ENCODE measurements at places on chromosomes 3 and 15. TPM values are rescaled to one million over a fixed set of nuclear protein-coding genes. Genes with fewer than 3 reads are reported as not detected.
A peak's percentile ranks its signal among the peaks of the same experiment; 100 is the strongest.

Gene CMSS1
- total RNA-seq, result 174 TPM

- no peaks in the 10 kb centered on the region for H3K4me1 ChIP-seq
- H3K4me3 ChIP-seq, result no peak overlapping the region
- no peak overlapping the region for H3K27ac ChIP-seq
- no peaks in the 10 kb centered on the region for H3K27me3 ChIP-seq
- H3K36me3 ChIP-seq, result no peaks in the 10 kb centered on the region
- no peak for DNase-seq
These were observed 120.3 kb downstream of the RAP2B start for GRCh38 chr3:153282355-153282754.

- no peak overlapping the region for H3K27ac ChIP-seq
- H3K4me3 ChIP-seq, result no peak overlapping the region
- no peaks in the 10 kb centered on the region for H3K36me3 ChIP-seq
- DNase-seq, result no peak
These were observed 6.5 kb downstream of the DCBLD2 start for GRCh38 chr3:98894791-98895576.

DNA sequence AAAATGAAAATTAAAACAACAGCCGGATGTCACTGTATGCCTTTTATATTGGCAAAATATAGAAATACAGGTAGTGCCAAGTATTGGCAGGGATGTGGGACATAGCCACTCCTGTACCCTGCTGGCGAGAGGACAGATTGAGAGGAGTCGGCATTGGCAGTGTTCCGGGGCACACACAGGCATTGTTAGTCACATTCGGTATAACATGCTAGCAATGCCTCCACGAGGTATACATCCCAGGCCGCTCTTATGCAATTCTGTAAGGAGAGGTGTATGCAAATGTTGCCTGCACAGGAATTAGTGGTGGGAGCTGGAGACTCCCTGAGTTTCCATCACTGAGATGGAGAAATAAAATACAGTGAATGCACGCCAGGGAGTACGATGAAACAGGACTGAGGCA is 99.4 kb upstream of the DLG1 start:
- no peak for DNase-seq
- no peaks in the 10 kb centered on the region for H3K36me3 ChIP-seq
- no peak overlapping the region for H3K27ac ChIP-seq
- no peak overlapping the region for H3K4me3 ChIP-seq
- H3K4me1 ChIP-seq, result no peaks in the 10 kb centered on the region

GRCh38 chr3:133941415-133941821 is 45.7 kb upstream of the RAB6B start:
- no peak overlapping the region for H3K27ac ChIP-seq
- H3K4me1 ChIP-seq, result peaks cover 42% of the 10 kb centered on the region
- no peaks in the 10 kb centered on the region for H3K36me3 ChIP-seq
- DNase-seq, result no peak
- H3K27me3 ChIP-seq, result no peaks in the 10 kb centered on the region

GRCh38 chr3:158739078-158739477 is 6.8 kb upstream of the RARRES1 start:
- H3K36me3 ChIP-seq, result peaks cover 37% of the 10 kb centered on the region
- H3K4me3 ChIP-seq, result no peak overlapping the region
- no peak overlapping the region for H3K27ac ChIP-seq
- H3K4me1 ChIP-seq, result no peaks in the 10 kb centered on the region

- no peaks in the 10 kb centered on the region for H3K27me3 ChIP-seq
- H3K4me3 ChIP-seq, result peak overlapping the region; percentile 69
- no peaks in the 10 kb centered on the region for H3K36me3 ChIP-seq
- H3K27ac ChIP-seq, result no peak overlapping the region
- DNase-seq, result no peak
These were observed 973 bp downstream of the BUB1B start for GRCh38 chr15:40161693-40162391.

Gene GRAMD2A
- total RNA-seq, result not detected

DNA sequence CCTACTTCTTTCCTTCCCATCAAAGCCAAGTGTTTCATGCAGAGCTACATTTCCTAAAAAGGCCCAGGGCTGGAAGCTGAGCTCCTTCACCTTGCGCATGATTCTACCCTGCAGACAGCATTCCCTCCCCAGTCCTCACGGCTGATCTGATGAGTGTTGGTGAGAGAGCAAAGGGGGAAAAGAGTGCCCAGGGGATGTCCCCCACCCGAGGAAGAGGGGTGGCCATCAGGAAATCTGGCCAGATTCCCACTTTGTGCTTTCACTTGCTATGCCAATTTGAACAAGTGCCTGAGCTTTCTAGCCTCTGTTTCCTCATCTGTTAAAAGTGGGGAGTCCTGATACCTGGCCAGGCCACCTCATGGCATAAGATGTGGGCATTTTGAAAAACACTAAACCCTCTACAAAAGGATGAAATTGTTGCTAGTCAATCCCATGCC is 231.0 kb upstream of the TLE3 start:
- no peaks in the 10 kb centered on the region for H3K27me3 ChIP-seq
- no peak overlapping the region for H3K27ac ChIP-seq
- DNase-seq, result no peak
- H3K4me3 ChIP-seq, result no peak overlapping the region

DNA sequence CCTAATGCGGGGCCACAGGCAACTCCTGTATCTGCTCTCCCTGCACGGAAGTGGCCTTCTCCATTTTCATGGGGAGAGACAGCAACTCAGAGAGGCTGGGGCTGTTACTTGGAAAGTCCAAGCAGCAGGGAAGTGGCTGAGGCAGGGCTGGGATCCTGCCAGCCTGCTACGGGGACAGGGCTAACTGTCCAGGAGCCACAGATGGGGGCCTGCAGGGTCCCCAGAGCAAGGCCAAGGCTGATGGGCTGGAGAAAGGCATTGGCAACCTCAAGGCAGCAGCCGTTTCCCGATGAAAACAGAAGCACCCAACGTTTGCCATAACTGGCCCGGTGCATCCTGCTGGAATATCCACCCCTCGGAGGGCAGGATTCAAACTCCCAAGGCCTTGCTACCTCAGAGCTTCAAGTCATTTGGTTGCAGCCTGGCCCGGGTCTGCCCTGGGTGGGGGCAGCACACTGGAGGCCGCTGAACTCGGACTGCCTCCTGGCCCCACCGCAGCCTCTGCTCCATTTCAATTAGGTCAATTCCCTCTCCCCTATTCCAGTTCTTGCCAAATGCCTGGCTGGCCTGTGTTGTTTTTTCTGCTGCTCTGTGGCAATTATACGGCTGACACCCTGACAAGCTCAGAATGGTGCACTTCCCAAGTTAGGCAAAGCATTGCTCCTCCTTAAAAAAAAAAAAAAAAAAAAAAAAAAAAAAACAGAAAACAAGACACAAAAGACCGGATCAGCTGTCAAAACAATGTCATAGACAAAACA is 143.5 kb downstream of the NUP210 start:
- peaks cover 8% of the 10 kb centered on the region for H3K4me1 ChIP-seq
- H3K4me3 ChIP-seq, result no peak overlapping the region
- no peaks in the 10 kb centered on the region for H3K36me3 ChIP-seq
- no peak for DNase-seq
- H3K27ac ChIP-seq, result no peak overlapping the region

Data from psoas muscle (tissue), 8 donors.